NCI-H2227 treated with DMSO at 0.1 percent for 48 hours (cell line): ENCODE measurements at places on chromosomes 1 and 21.

- no peak for DNase-seq
Measured at GRCh38 chr1:211606332-211606913, 27.5 kb upstream of the SLC30A1 start.

GRCh38 chr1:226978432-226979114 lies 38.5 kb downstream of the COQ8A start:
- no peak for DNase-seq

DNA sequence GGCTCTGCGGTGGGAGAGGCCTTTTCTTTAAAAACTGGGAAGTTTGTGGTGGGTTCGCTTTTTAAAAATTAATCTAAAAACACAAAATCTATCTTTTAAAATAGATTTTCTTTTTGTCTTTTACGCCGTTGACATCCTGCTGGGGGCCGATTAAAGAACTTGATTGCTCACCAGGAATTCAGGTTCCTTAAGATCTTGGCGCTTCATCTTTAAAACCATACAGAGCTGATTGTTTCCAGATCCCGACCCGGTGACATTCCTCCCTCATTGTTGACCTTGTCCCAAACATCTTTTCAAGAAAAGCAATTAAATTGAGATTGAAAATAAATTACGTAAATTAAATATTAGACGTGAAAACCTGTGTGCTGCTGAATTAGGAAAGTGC lies 546 bp upstream of the ZNF697 start:
- DNase-seq, result no peak

DNA sequence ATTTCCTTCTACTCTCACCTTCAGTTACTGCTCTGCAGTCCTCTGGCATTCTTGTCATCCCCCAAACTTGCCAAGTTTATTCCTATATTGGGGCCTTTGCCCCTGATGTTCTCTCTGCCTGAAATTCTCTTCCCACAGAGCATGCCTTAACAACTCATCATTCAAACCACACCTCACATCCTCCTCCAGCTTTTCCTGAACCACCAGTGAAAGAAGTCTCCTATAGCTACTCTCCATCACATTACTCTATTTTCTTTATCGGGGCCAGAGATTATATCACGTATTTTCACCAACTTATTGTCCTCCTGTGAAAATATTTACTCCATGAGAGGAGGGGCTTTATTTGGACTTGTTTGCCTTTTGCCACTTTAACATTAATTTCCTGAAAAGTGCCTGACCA lies 32.1 kb downstream of the EXTL2 start:
- DNase-seq, result no peak

- DNase-seq, result no peak
Measured at GRCh38 chr1:200966934-200967333, 56.6 kb downstream of the KIF21B start.

DNA sequence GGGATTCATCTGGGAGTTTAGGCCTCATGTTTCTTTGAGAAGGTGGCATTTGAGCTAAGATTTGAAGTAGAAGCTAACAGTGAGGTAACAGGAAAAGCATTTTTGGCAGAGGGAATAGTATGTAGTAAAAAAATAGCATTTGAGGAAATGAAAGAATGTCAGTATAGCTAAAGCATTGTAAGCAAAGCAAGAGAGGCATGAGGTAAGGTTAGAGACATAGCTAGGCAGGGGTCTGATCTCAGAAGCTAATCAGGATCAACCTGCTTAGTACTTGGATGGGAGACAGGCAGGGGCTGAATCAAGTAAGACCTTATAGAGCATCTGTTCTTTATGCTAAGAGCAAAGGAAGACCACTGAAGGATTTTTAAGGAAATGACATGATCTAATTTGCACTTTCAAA lies 4.0 kb downstream of the POLR3C start:
- DNase-seq, result no peak

GRCh38 chr1:165697881-165698760 lies at the start of gene ALDH9A1:
Gene ALDH9A1, minus strand, starts transcription at chr1:165698562. Its CDS starts 4 bp downstream, at chr1:165698558.
- DNase-seq, result peak; percentile 91

GRCh38 chr1:213333121-213333520 lies 282.1 kb downstream of the RPS6KC1 start:
- DNase-seq, result no peak

GRCh38 chr1:93734999-93735398 lies 53.4 kb upstream of the BCAR3 start:
- DNase-seq, result no peak

GRCh38 chr1:1373051-1373814 lies 1.8 kb downstream of the AURKAIP1 start:
- DNase-seq, result no peak

DNA sequence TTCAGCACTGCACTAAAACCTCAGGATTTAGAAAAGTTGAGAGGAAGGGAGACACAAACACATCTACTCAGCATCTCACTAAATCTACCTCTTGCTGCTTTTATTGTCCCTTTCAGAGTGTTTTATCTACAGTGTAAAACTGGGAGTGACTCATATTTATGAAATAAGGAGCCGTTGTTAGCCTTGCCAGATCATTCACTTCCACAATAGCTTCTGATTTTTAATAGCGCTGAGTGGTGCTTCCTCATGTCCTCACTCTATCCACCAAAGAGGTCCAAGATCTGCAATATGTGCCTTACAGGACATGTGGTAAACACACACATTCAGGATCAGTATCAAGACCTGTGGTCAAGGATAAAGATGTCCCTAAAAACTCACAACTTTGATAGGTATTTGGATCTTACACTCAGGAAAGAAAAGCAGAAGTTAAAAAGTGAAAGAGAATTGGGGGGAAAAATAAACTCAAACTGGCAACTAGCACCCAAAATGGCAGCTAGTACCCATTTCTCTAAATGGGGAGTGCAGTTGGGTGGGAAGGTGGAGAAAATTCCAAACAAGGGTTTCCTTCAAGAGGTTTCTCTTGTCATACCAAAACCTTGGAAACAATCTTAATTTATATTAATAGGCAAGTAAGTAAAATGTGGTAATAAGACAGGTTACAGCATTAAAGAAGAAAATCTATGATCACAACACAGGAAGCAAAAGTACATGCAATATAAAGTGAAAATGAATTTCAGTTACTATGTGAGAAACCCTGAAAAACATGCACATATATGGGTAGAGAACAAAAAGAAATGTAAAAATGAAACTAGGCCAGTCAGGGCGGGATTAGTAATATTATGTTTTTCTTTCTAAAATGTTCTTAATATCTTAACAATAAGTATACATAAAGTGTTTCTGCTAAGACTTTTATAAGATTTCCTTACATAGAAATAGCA lies 15.9 kb downstream of the DUSP10 start:
- DNase-seq, result no peak

DNA sequence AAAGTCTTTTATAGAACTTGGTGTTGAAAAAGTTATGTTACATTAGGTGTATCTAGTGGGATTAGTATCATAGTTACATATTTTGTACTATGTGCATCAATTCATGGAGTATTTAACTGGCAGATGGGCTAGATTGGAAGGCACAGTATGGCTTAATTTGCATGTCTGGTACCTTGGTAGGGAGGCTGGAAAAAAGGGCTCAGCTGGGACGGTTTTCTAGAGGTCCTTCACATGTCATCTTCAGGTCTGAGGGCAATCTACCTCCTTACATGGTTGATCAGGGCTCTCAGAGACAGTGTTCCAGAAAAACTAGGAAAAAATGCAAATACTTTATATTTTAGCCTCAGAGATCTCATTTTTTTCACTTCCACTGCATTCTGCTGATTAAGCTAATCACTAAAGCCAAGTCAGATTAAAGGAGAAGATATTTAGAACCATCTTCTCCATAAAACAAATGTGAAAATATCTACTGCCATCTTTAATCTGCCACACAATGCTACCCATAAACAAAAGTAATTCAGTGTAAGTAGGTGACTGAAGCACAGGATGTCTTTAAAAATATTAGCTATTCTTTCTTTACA lies 209.3 kb downstream of the PLA2G4A start:
- no peak for DNase-seq

GRCh38 chr1:208251911-208252835 lies 8.0 kb upstream of the PLXNA2 start:
- peak; percentile 26 for DNase-seq

DNA sequence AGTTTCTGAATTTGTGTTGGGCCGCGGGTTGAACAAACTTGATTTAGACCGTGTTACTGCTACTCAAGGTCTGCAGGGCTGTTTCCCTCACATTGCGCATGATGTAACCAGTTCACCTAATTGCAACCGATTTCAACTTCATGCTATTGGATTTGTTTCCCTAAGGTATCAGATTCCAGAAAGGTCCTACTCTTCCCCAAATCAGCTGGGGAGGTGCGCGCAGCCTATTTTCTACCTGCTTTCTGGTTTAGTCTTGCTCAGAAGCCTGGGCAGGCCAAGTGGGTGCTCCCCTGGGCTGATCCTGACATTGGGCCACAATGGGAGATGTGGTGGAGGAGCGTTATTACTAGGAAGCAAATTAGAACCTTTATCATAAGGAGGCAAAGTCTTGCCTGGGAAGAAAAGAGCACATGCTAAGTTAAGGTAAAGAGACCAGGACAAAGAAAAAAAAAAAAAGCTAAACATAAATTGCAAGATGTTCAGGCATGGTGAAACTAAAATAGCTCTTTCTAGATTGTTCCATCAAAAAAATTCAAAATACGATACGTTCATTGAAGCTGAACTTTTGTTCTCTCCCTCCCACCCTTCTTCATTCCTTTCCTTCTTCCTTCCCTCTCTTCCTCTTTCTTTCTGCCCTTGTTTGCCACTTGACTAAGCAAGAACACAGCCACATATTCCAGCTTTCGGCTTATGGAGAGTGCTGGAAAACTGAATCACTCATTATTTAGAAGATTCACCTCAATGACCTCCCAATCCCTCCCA lies 28.8 kb upstream of the TARBP1 start:
- DNase-seq, result no peak

- no peak for DNase-seq
Measured at GRCh38 chr1:46682064-46682463, 10.4 kb downstream of the TEX38 start.

DNA sequence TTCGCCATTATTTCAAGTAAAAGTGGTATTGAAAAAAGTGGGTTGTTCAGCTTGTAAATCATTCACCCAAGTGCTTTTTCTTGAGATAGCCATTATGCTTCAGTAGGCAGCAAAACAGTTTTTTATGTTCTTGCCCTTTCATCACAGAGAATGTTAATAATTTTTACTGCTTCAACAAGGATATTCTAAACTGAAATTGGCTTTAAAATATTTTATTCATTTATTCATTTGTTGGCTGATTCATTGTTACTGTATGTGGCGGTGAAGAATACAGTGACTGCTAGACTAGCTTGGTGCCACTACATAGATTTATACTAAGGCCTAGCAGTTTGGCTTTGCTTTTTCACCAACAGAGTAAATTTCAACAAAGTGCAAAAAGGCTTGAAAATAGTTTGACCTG lies 121.5 kb downstream of the OLFML2B start:
- no peak for DNase-seq

DNA sequence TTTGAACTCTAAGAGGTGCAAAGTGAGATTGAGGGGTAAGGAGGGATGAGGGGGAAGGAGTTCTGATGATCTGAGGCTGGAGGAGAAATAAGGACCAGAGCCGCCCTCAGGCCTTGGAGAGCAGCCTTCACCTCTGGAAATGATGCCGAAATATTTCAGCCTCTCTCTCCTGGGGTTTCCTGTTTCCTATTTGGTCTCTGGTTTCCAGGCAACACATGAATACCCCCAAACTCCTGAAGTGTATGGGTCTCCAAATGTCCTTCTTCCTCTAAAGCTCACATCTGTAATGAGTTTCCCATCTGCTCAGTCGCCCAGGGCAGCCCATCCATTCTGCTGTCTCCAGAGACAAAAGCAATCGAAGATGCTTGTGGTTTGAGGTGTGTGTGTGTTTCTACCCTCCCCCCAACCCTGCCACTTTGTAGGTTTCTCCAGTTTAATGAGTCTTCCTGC lies 52.0 kb upstream of the FAM20B start:
- DNase-seq, result no peak

GRCh38 chr1:1122078-1122811 lies 6.4 kb upstream of the C1orf159 start:
- DNase-seq, result no peak

- no peak for DNase-seq
Measured at GRCh38 chr1:38772026-38772425, 87.5 kb downstream of the RRAGC start.

- DNase-seq, result no peak
Measured at GRCh38 chr1:27485363-27485762, 4.6 kb downstream of the WASF2 start.

GRCh38 chr1:62593825-62594394 lies 3.4 kb upstream of the ANGPTL3 start:
- DNase-seq, result no peak

DNA sequence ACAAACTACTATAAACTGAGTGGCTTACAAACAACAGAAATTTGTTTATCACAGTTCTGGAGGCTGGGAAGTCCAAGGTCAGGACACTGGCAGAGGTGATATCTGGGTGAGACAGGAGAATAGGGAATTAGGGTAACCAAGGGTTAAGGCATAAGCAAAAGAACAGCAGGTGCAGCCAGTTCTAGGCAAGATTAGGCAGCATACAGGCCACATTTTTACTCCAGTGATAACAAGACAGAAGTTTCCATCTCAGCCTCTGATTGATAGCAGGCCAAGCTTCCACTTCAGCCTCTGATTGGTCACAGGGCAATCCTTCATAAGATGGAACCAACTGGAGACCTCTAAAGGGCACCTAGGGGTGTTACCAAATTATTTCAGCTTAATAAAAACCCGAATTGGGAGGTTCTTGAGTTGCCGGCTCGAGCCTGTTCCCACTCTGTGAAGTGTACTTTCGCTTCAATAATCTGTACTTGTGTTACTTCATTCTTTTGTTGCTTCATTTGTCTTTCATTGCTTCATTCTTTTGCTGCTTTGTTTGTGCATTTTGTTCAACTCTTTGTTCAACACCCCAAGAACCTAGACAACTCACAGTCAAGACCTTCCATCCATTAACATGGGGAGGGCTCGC lies 185.6 kb downstream of the TOMM20 start:
- no peak for DNase-seq

DNA sequence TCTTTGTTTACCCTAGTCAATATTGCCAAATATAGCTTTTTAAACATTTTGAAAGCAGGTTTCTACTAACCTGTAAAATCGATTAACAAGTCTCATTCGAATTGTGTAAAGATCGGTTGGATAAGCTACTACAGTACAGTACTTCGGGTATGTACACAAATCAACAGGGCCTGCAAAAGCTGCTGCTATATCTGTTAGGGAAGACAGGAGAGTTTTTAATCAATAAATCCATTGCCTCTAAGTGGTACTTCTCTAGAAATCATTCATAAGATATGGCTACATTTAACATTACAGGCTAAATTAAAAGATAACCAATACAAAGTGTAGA lies 34.8 kb upstream of the PSMG1 start:
- no peak for DNase-seq

DNA sequence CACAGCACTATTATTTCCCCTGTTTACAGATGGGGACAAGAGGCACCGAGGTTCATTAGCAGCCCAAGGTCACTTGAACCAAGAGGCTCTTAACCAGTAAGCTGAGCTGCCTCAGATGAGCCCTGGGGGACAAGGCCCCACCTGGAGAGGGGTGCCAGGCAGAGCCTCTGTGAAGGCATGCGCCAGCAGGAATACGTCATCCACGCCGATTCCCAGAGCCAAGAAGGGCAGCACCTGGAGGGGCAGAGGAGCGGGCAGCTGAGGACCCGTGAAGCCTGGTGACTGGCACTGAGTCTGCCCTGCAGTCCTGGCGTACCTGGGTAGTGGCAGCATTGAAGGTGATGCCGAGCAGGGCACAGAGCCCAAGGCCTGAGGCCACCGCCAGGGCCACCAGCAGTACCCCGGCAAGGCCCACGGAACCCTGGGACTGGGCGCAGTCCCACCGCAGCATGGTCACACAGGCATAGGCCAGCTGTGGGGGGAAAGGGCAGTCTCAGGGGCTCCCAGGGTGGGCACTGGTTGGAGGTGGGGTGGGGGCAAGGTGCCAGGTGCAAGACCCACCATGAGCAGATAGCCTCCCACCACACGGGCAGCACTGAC lies 14.1 kb downstream of the PTCH2 start:
- DNase-seq, result no peak
